ENCODE measurements at places on chromosomes 5 and 9. TPM values are rescaled to one million over a fixed set of nuclear protein-coding genes. Genes with fewer than 3 reads are reported as not detected.

Gene OR1Q1
- total RNA-seq, result not detected

DNA sequence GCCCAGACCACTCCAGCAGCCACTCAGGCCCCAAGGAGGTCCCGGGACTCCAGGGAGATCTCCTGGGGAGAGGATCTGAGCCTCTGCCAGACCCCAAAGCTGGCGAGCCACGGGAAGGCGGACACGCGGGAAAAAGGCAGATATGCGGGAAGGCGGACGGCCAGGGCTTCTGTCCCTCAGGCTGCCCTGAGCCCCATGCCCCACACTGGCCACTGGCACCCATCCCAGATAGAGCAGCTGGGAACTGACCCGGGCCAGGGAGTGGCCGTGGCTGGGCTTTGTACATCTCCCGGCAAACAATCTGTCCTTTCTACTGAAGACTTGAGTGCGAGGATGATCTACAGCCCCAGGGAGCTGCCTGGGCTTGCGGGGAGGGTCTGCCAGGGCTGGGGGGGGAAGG is 21.1 kb upstream of the NOTCH1 start:
- DNase-seq, result no peak

DNA sequence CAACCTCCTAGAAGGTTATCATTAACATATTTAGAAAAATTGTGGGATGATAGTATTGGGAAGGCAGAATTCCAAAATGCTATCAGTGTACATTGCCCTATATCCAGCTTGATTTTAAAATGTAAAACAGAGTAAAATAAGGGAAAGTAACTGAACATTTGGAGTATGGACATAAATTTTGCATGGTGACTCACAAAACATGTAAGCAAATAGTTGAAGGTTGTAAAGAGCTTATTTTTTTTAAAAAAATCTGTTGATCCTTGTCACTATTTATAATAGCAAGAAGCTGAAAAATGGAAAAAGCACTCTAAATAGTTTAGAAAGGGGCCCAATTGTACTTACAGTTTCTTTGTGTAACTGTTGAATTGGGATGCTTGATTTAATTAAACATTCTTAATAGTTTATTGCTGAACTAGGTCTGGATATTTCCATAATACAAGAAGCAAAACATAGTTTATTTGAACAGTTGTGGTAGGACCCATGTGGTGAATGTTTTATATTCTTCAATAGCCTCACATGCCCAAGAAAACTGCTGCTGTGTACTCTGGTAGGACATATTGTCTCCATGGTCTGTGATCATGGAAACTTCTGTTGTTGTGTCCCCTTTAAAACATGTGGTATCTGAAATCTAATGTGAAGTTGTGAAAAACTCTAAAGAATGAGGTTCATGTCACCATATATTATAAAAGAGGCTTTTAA is 82.4 kb downstream of the NNT start:
- DNase-seq, result no peak

DNA sequence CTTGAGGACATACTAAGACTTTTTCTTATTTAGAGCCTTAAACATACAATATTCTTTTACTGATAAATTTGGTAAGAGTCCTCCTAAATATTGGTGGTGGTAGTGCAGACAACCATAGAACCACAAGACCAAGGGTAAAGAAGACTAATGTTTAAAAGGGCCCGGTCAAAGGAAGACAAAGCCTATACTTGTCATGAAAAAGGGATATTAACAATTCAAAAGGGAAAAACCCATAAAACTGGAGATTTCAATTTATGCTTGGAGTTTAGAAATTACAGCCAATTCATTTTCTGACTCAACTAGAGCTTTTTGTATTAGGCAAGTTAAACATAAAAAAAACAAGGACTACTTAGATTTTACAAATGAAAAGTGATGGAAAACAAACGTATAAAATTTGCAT is 24.4 kb downstream of the FEM1C start:
- no peak for DNase-seq

DNA sequence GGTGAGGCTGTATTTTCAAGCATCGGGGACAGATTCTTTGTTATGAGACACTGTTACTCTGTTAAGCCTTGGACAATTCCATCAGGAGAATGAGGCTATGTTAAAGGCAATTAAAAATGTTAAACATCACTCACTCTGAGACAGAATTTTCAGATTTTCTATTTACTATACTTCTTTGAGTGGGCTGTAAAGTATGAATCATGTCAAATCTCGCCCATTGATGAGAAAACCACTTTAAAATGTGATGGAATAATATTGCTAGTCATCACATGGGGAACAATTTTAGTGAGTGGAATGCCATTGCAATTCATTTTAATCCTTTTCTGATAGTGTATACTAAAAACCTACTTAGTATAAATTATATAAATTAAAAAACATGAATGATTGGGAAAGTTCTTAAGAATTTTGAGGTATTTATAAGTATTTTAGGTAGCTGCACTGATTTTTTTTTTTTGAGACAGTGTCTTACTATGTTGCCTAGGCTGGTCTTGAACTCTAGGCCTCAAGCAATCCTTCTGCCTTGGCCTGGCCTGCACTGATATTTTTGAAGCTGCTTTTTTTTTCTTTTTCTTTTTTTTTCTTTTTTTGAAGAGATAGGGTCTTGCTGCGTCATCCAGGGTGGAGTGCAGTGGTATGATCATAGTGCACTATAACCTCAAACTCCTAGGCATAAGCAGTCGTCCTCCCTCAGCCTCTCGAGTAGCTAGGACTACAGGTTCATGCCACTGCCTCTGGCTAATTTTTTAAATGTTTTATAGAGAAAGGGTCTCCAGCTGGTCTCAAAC is 73.2 kb downstream of the KIAA1958 start:
- no peak for DNase-seq

All from thoracic aorta (tissue), 2 donors.